ENCODE measurements at places on chromosomes 7 and 10. TPM values are rescaled to one million over a fixed set of nuclear protein-coding genes. Genes with fewer than 3 reads are reported as not detected.

DNA sequence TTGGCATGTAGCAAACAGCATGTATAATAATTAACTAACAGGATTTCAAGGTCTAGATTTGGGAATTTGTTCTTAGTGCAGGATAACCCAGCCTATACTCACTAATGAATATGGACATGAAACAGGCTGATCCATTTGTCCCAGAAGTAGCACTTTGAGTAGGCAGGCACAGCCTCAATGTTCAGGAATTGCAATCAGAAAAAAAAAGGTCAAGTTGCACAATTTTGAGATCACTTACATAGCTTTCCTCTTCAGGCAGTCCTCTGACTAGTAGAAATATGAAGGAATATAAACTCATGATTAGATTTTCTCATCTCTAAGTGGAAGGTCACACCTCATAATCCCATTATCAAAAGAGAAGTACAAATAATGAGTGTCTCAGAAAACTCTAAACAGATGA lies 921.4 kb upstream of the CELF2 start:
- no peak overlapping the region for H3K27ac ChIP-seq
- H3K4me1 ChIP-seq = no peaks in the 10 kb centered on the region
- DNase-seq = no peak

DNA sequence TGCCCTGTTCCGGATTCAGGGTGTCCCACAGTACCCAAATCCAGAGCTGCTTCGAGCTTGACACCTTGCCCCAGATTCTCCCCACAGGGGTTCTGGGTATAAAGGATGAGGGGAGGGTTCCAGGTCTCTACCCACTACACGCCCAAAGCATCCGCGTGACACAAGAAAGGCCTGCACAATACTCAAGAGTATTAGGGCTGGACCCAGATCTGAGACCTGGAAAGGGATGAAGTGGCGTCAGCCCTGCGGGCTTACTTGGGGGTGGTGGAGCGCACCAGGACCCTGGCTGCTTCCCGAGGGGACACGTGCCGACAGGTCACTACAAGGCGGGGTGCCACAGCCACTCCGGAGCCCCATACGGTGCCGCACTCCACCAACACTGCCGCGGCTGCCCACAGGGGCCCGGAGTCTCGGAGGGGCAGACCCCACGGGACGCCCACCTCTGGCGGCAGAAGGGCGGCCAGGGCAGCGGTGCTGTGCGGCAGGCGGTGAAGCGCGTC lies 1.3 kb downstream of the TYSND1 start:
- H3K4me3 ChIP-seq = peak overlapping the region; percentile 57
- peaks cover 25% of the 10 kb centered on the region for H3K36me3 ChIP-seq
- peak overlapping the region; percentile 59 for H3K27ac ChIP-seq
- peaks cover 21% of the 10 kb centered on the region for H3K4me1 ChIP-seq

GRCh38 chr7:5603241-5604140 lies 178.0 kb downstream of the RNF216 start:
- H3K4me3 ChIP-seq = no peak overlapping the region
- no peak overlapping the region for H3K27ac ChIP-seq
- peaks cover 8% of the 10 kb centered on the region for H3K4me1 ChIP-seq
- peaks cover 47% of the 10 kb centered on the region for H3K36me3 ChIP-seq

DNA sequence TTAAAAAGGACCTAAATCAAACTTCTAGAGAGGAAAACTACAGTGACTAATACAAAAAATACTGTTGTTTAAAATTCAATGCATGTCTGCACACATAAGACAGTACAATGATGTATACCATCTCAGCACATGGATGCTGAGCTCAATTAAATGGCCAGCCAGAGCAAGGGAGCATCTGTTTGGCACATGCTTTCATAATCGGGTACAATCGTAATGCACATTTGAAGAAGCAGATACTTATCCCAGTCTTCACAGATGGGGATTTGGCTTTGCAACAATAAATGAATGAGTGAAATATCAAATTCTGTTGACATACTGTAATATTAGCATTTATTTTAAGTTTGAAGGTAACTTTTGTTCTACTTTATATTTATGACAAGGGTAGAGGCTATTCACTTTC lies 187.8 kb downstream of the CRPPA start:
- DNase-seq = no peak
- H3K4me1 ChIP-seq = no peaks in the 10 kb centered on the region
- no peak overlapping the region for H3K4me3 ChIP-seq
- H3K27me3 ChIP-seq = no peaks in the 10 kb centered on the region

- no peak overlapping the region for H3K4me3 ChIP-seq
- H3K27ac ChIP-seq = no peak overlapping the region
- DNase-seq = no peak
- H3K4me1 ChIP-seq = no peaks in the 10 kb centered on the region
- H3K36me3 ChIP-seq = no peaks in the 10 kb centered on the region
Observed at GRCh38 chr7:157827045-157827862, 490.4 kb downstream of the DNAJB6 start.

GRCh38 chr7:47568056-47568455 lies 13.9 kb downstream of the TNS3 start:
- no peak overlapping the region for H3K27ac ChIP-seq
- H3K27me3 ChIP-seq = no peaks in the 10 kb centered on the region
- no peak overlapping the region for H3K4me3 ChIP-seq
- H3K4me1 ChIP-seq = peaks cover 41% of the 10 kb centered on the region
- H3K36me3 ChIP-seq = peaks cover 45% of the 10 kb centered on the region

DNA sequence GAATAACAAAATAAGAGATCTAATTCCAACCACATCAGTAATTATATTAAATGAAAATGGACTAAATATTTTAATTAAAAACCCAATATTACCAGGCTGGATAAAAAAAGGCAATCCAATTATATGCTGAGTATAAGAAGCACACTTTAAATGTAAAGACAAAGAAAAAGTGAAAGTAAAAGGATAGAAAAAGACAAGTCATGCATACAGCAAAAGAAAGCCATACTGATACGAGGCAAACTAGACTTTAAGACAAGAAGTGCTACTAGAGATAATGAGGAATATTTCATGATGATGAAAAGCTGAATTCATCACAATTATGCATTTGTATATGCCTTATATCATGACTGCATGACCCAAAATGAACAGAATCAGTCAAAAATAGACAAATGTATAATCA lies 628.6 kb downstream of the PHTF2 start:
- H3K4me3 ChIP-seq = no peak overlapping the region
- H3K27ac ChIP-seq = no peak overlapping the region
- no peak for DNase-seq
- no peaks in the 10 kb centered on the region for H3K36me3 ChIP-seq
- H3K27me3 ChIP-seq = 0 out of 2 replicates have a peak, but pooled peaks cover 4% of the 10 kb centered on the region

Gene LRRN3
- total RNA-seq = not detected

Gene TSPAN13
- total RNA-seq = 64.3 TPM
